Karpas-422 (cell line): ENCODE measurements at places on chromosomes 5 and 9. TPM values are rescaled to one million over a fixed set of nuclear protein-coding genes. Genes with fewer than 3 reads are reported as not detected.

The PCDHA9 gene
- total RNA-seq = not detected in 2 replicates

The GPSM1 gene
- 11.7 and 38.4 TPM in 2 replicates for total RNA-seq

The IL7R gene
- not detected in 2 replicates for total RNA-seq

The EQTN gene
- total RNA-seq = not detected in 2 replicates

The IFNA21 gene
- total RNA-seq = not detected in 2 replicates

The GNAQ gene
- not detected in 2 replicates for total RNA-seq

The HSPB3 gene
- total RNA-seq = not detected in 2 replicates

The ADAMTS13 gene
- total RNA-seq = 0.34 and 1.3 TPM in 2 replicates

The CENPH gene
- total RNA-seq = 34.1 and 37.0 TPM in 2 replicates

The RNF180 gene
- total RNA-seq = 0.29 and 0.30 TPM in 2 replicates
